ENCODE measurements at places on chromosomes 12 and 14.

DNA sequence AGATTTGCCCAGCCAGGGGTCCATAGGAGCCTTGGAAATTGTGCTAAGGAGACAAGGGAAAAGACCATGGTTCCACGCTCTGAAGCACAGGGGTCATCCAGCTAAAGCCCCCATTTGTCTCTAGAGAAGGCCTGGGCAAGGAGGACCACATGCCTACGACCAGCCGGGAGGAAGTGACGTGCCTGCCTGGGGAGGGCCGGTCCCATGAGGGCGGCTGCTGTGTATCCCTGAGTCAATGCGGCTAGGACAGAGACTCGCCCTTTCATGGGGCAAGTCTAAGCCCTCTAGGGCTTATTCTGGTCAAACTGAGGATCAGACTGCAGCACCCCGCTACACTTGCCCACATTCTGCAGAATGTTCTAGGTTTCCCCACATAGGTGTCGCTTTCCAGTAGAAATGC, 20.6 kb upstream of the RIN3 start:
- DNase-seq, result no peak

GRCh38 chr12:80966001-80966400, 28.3 kb upstream of the LIN7A start:
- no peak for DNase-seq

GRCh38 chr14:74213907-74214803, 25.1 kb upstream of the VSX2 start:
- no peak for DNase-seq

GRCh38 chr12:29902043-29902442, 118.3 kb upstream of the TMTC1 start:
- DNase-seq, result no peak

- no peak for DNase-seq
Measured at GRCh38 chr14:101233808-101234207, 327.5 kb upstream of the DIO3 start.

DNA sequence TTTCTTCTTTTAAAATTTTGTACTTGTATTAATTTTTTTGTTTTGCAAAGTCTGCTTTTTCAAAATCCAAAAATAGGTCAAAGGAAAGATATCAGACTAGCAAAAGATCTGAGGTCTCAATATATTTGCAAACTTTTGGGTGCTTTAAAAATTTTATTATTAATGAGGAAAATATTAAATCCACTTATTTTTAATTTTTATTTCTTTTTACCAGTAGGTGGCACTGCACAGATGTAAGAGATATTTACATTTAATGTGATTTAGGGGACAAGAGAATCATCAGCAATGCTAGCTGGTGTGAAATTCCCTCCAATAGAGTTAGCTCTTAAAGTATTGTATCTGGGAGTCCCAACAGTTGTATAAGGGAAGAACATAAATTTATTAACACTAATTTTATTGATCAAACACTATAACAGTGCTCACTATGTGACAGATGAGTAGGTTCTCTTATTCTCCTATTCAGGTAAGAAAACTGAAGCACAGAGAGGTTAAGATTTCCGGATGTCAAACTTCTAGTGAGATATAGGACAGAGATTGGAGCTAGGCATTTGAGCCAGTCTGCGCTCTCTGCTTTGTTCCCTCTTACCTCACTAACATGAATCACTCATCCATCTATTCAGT, 30.5 kb downstream of the ALX1 start:
- no peak for DNase-seq

DNA sequence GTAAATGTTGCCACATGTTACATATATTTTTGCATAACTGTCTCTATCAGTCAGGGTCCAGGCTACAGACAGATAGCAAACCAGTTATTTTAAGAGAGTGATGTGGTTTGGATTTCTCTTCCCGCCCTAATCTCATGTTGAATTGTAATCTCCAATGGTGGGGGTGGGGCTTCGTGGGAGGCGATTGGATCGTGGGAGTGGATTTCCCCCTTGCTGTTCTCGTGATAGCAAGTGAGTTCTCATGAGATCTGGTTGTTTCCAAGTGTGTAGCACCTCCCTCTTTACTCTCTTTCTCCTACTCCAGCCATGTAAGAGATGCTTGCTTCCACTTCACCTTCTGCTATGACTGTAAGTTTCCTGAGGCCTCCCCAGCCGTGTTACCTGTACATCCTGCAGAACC, 704.2 kb upstream of the TBX3 start:
- DNase-seq, result no peak

DNA sequence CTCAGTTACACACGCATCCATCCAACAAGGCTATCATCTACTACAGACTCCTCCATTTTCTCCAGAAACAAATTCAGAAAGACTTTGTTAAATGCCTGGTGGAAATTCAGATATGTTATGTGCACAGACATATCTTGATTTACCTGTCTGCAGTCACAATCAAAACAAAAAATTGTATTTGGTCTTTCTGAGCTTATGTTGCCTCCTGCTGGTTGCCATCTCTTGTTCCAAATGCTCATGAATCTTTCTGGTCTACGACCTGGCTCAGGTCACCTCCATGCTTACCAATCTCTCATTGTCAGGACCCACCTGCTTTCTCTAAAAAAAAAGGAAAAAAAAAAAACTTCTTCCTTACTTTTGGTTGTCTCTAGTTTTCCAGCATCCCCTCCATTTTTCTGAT, 169.2 kb upstream of the PLXNC1 start:
- no peak for DNase-seq

DNA sequence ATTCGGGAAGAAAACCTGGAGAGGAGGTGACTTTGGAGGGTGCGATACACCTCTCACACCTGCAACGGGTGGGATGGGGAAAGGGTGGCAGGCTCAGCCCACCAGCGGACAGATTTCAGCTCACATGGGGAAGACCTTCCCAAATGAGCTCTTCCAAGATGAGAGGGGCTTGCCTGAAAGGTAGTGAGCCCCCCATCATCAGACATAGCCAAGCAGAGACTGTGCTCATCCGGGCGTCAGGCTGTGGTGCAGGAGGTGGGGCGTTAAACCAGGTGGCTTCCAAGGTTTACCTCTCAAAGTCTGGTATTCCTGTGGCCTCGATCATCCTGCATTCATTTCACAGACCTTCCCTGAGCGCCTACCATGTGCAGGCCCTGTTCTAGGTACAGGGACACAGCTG, 105.4 kb upstream of the FKBP4 start:
- no peak for DNase-seq

- no peak for DNase-seq
Measured at GRCh38 chr14:100733152-100733850, 6.6 kb downstream of the DLK1 start.

GRCh38 chr14:92253381-92253894, 69.5 kb upstream of the SLC24A4 start:
- no peak for DNase-seq

DNA sequence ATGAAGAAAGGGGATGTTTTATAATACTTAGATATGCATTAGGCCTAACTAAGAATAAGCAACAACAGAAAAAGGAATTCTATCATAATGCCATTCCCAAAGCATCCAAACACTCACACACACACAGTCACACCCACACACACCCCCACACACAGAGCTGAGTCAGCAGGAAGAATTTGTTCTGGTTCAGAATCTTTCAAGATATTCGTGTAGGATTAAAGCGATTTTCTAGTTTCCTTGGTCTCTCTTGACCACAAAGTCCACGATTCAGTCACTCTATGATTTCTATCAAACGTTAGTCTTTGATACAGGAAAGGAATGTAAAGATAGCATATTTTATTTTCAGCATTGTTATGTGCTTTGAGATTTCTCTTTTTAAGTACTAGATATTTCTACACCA, 382.6 kb upstream of the DCN start:
- no peak for DNase-seq

GRCh38 chr14:100147691-100148464, 11.6 kb downstream of the DEGS2 start:
- no peak for DNase-seq

DNA sequence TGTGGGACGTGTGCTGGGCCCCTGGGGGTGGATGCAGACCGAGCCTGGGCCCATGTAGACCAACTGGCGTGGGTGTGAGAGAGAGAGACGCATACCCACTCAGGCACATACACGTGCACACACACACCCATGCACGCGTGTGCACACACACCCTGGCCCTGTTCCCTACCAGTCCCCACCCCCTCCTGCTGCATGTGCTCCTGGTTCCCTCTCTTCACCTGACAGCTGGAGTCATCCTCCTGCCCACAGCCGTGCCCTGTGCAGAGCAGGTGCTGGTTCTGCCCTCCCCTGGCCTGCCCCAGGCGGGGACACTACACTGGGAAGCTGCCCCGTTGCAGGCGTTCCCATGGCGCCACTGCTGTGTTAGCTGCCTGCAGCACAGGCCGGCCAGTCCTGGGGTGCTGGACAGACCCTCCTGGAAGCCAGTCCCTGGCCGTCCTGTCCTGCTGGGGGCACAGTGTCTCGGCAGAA, 18.5 kb downstream of the PACS2 start:
- DNase-seq, result no peak

DNA sequence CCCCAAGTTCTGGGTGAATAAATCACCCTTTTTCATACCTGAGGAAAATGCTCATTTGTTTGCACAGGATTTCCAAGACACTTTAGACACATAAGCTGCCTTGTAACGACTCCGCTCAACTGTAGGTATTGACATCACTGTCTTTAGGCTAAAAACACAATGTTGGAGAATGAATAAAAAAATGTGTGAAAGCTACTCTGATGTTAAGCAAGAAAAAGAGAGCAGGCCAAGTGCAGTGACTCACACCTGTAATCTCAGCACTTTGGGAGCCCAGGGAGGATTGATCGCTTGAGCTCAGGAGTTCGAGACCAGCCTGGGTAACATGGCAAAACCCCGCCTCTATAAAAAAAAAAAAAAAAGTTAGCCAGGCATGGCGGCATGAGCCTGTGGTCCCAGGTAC, 11.1 kb upstream of the CIPC start:
- no peak for DNase-seq

DNA sequence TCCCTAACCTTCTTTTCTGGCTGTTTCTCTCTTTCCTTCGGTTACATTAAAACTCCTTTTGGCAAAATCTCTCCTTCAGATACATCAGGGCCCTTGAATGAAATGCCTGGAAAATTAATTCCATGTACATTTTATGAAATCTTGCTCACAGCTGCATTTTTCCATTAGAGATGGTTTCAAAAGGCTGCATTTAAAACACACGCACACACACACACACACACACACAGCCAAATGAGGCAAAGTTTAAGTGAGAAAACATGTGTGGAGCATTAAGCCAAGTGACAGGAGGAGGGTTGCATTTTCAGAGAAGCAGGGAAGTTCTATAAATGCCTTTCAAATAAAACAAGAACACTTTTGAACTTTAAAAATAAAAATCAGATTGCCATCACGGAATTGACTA, 216.4 kb downstream of the LRIG3 start:
- DNase-seq, result no peak

DNA sequence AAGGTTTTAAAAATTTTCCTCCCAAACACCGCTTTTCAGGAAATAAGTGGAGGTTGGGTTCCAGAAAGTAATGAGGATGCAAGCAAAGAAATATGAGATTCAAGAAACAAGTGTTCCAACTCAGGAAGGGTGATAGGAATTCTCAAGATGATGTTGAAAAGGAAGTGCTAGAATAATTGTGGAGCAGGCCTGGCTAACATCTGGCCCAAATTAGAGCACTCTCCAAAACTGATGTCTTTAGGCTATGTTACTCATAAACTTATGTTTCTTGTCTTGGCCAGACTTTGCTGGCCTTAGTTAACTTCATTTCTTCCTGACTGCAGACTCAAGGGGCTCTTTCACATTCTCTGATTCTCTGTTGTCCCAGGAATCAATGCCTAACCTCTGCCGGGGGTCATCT, 116.3 kb downstream of the TMTC3 start:
- DNase-seq, result no peak

- no peak for DNase-seq
Measured at GRCh38 chr14:69535230-69535848, 39.3 kb downstream of the CCDC177 start.

GRCh38 chr14:32354716-32355115, 25.6 kb downstream of the AKAP6 start:
- no peak for DNase-seq

GRCh38 chr12:77079631-77080030, 14.3 kb upstream of the E2F7 start:
- DNase-seq, result no peak

DNA sequence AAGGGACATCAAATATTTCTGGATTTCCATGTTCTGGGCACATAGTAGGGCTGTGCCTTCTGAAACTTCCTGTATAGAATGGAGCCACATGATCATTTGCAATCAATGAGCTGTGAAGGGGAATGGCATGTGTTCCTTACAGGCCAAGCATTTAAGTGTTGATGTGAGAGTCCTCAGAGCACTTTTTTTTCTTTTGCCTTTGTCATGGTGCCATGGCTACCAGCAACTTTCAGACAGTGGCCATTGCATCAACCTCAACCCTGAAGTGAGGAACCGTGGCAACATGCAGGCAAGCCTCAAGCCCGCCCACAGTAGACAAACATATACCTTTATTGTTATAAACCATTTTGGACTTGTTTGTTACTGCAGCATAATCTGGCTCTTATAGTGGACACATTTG, 948.1 kb downstream of the NRXN3 start:
- DNase-seq, result no peak

GRCh38 chr14:80152763-80153162, 58.5 kb downstream of the DIO2 start:
- no peak for DNase-seq

- no peak for DNase-seq
Measured at GRCh38 chr12:33192226-33192625, 247.4 kb downstream of the SYT10 start.

- DNase-seq, result no peak
Measured at GRCh38 chr12:42237853-42238239, 202 bp downstream of the YAF2 start.

DNA sequence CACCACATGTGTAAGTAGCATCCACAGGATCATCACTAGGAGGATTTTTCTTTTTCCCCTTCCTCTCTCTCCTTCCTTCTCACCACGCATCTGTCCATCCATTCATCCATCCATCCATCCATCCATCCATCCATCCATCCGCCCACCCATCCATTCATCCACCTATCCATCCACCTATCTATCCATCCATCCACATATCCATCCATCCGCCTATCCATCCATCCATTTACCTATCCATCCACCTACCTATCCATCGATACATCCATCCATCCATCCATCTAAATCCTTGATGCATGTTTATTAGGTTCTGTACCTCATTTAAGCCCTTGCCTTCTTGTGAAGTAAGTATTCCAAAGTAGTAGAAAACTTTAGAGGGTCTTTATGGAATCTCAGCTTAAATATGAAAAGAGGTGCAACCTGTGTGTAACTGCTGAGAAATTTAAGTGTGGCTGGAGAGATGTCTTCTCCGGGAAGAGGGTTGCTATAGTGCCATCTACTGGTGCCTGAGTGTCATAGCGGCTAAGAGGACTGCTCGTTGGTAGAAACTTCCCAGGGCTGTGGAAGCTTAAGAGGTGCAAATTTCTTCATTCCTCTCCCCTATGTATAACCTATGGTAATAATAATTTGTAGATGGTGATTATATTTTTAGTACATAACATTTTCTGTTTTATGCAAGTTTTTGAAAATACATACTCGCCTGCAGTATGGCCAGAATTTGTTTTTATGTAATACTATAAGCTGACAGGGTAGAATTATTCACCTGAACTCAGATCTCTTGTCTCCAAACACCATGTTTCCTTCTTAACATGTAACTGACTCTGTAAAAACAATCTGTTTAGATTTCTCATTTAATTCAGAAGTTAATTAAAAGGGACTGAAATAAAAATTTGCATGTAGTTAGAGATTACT, 46.0 kb downstream of the MYO1H start:
- no peak for DNase-seq

Data from breast epithelium (tissue), 4 donors.